Gastroesophageal sphincter (tissue), 4 donors: ENCODE measurements at places on chromosomes 13 and 19. TPM values are rescaled to one million over a fixed set of nuclear protein-coding genes. Genes with fewer than 3 reads are reported as not detected.

GRCh38 chr19:38712161-38712748 is 32.0 kb downstream of the CAPN12 start:
- no peak for ATAC-seq

DNA sequence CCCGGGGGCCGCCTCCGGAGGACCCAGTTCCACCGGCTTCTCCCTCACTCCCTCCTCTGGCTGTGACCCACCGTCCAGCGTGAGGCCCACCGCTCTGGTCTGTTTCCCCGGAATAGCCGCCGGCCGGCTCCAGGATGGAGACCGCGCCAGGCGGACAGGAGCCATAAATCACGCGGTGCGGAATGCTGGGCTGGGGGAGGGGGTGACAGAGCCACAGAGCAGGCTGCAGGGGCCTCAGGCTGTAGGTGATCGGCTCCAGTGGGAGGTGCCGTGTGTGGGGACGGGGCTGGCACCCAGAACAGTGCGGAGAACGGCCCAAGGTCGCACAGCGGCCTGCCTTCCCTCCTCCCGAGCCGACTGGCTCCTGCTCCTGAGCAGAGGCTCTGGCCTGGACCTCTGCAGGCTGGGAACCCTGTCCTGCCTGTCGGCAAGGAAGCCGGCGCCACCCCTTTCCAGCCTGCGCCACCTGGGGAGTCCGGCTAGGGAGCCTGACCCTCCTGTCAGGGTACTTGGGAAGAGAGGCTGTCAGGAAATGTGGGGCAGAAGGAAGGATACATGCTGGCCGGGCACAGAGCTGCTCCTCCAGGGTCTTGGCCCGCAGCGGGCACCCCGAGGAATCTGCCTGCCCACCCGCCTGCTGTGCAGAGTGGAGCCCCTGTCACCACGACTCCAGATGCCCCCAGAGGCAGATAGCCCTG is 8.3 kb downstream of the PIAS4 start:
- ATAC-seq: peak; percentile 58

The PSG6 gene
- not detected for total RNA-seq

The POU2F2 gene
- 1.5 TPM for total RNA-seq

The ZNF726 gene
- not detected for total RNA-seq

The STX10 gene
- total RNA-seq: 69.0 TPM

The CAMSAP3 gene
- total RNA-seq: 2.1 TPM

DNA sequence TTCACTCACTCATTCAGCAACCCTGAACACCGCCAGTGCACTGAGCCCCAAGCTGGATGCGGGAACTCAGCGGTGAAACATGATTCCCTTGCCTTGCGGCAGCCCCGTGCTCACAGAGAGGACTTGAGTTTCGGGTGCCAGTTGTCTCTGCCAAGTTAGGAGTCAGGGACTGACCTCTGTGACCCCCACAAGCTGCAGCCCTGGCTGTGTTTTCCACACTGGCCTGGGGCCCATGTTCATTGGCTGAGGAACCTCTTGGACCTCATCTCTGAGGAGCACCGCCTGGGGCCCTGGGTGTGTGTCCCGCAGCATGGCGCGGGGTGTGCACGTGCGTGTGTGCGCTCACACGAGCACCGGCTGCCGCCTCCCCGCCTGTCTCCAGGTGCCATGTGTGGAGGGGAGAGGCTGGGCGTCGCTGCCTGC is 31.0 kb downstream of the CAPN12 start:
- peak; percentile 60 for ATAC-seq

The ANGPTL4 gene
- total RNA-seq: 4.4 TPM

The FBN3 gene
- 0.02 TPM for total RNA-seq

DNA sequence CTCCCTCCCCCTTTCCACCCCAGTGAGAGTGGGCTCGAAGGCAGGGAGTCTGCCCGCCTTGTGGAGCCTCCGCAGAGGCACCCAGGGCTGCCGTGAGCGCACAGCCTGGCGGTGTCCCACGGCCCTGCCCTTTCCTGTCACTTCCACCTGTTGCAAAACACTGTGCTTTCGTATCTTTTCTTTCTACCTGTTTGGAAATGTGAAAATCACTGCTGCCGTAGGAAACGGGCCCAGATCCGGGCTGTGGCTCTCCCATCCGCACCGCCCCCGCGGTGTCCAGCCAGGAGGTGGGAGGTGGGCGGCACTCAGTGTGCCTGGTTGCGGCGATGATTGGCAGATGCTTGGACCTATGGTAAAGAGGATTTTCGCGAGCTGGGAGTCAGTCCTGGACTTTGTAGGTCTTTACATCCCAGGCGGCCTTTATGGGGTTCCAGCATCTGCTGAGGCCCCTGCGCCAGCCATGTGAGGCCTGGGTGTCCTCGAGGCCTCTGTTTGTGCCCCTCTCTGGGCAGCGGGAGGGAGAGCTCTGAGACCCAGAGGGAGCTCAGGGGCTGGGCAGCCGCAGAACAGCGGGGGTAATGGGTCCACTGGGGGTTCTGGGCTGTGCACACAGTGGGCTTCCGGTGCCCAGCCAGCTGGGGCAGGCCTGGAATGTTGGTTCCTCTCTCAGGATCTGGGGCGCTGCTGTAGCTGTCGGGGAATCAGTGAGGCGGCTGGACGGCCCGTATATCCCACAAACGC is 6.1 kb downstream of the STK11 start:
- ATAC-seq: no peak

The CXCL17 gene
- 6.5 TPM for total RNA-seq

The THAP8 gene
- 12.8 TPM for total RNA-seq

- ATAC-seq: no peak
Observed at GRCh38 chr13:30840515-30840914, 65.6 kb upstream of the MEDAG start.

GRCh38 chr19:4405977-4406376 is 3.5 kb downstream of the CHAF1A start:
- ATAC-seq: no peak

GRCh38 chr19:15622991-15623390 is 8.0 kb downstream of the CYP4F8 start:
- no peak for ATAC-seq

The DLL3 gene
- total RNA-seq: not detected

DNA sequence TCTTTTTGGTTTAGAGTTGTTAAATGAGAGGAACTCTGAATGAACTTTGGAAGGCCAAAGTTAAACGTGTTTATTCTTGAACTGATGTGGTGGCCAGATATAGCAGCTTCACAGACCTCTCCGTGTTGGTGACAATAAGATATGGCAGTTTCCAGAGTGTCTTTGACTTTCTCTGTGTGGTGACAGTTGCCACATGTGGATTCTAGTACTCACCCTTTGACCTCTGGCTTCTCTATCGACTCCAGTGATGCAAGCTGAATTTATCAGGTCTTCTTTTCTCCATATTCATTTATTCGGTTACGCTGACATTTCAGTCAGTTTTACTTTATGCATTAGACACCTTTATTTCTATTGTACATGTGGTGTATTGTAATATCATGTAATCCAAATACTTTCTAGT is 1469.5 kb downstream of the SLITRK1 start:
- no peak for ATAC-seq

DNA sequence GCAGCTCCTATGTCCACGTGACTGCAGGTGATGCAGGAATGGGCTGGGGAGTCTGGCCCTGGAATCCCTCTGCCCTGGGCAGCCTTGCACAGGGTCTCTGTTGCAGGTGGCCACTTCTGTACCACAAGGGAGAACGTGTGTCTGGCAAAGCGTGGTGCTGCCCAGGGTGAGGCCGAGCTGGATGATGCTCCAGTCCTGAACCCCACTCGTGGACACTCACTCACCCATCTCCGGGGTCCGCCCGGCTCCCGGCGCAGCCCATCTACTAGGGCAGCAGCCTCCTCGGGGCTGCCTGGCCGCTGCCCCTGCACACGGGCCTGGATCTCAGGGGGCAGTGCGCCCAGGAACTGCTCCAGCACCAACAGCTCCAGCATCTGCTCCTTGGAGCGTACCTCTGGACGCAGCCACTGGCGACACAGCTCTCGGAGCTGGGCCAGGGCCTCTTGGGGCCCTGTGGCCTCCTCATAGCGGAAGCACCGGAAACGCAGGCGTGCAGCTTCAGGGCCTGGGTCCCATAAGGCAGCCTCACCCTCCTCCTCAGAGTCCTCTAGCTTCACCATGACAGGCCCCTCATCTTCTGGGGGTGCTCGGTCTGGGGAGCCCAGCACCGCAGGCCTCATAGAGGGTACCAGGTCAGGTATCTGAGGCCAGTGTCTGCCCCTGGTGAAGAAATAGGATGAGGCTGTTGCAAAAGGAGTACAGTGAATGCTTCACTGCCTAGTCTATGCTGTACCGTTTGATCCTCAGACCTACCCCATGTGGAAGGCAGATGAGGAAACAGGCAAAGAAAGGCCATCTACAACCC is 2.2 kb downstream of the MZF1 start:
- no peak for ATAC-seq

DNA sequence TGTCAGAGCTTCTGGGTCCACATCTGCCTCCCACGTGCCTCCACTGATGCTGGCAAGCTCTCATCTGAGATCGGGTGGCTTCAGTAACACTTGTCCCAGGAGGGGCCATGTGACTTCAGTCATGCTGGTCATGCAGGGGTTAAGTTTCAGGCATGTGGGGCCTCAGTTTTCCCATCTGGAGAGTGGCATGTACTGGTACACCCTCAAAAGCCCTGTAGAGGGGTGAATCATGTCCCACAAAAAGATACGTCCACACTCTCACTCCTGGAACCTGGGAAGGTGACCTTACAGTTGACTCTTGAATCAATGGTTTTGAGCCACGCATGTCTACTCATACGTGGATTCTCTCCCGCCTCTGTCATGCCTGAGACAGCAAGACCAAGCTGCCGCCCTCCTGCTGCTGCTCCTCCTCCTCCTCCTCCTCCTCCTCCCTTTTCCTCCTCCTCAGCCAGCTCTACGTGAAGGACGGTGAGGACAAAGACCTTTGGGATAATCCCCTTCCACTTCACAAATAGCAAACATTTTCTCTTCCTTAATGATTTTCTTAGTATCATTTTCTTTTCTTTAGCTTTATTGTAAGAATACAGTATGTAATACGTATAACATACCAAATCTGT is 53.7 kb downstream of the COMP start:
- ATAC-seq: no peak

DNA sequence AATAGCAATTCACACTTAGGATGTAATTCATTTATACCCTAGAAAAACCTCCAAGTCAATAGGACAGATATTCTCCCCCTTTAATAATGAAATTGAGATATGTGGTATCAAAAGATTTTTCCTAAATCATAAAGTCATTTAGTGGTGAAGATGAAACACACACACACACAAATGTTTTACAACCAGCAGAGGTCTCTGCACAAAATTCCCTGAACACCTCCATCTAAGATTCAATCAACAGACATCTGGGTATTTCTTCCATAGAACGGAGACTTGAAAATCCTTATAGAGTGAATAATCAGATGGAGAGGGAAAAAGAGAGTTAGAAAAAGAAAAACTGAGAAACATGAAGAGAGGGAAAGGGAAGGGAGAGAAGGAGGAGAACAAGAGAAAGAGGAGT is 52.8 kb downstream of the MYCBP2 start:
- no peak for ATAC-seq

- ATAC-seq: no peak
Observed at GRCh38 chr13:46332772-46333171, 54.3 kb downstream of the RUBCNL start.

- no peak for ATAC-seq
Observed at GRCh38 chr13:82751206-82751605, 1131.1 kb downstream of the SLITRK1 start.

DNA sequence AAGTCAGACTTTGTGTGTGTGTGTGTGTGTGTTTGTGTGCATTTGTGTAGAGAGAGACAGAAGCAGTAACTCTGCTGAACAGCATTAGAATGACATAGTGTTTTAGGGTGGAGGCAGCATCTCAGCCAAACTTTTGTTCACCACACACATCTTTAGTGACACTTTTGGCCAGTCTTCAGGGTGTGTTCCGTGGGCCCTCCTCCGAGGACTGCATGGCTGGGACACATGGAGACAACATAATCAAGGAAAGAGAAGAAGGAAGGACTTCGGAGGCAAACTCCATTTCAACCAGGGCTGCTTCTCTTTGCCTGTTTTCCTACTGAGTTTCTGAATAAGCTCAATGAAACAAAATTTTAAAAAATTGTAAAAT is 205.1 kb downstream of the LHFPL6 start:
- ATAC-seq: peak; percentile 72

DNA sequence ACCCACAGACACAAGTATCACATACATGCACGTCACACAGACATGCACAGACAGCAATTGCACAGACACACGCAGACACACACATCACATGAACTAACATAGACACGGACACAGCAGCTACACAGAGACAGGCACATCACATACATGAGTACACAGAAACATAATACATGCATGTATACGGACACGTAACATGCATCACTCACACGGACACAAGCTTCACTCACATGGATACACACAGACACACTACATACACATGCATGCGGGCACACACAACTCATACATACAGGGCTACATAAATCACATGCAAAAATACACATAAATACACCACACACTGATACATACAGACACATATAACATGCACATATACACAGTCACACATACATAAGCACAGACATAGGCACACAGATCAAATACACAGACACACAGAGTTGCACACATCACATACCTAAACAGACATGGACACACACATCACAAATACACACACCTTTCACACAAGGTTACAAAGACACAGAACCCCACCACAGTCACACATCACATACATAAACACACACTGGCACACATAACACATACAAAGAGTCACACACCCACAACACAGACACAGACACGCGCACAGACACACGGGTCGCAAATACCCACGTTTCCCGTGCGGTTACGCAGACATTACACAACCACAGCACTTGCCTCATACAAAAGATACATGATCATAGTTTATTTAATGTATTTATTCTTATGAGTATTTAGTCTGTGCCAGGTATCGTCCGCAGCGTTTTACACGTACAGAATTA is 1.1 kb upstream of the LMTK3 start:
- ATAC-seq: no peak

DNA sequence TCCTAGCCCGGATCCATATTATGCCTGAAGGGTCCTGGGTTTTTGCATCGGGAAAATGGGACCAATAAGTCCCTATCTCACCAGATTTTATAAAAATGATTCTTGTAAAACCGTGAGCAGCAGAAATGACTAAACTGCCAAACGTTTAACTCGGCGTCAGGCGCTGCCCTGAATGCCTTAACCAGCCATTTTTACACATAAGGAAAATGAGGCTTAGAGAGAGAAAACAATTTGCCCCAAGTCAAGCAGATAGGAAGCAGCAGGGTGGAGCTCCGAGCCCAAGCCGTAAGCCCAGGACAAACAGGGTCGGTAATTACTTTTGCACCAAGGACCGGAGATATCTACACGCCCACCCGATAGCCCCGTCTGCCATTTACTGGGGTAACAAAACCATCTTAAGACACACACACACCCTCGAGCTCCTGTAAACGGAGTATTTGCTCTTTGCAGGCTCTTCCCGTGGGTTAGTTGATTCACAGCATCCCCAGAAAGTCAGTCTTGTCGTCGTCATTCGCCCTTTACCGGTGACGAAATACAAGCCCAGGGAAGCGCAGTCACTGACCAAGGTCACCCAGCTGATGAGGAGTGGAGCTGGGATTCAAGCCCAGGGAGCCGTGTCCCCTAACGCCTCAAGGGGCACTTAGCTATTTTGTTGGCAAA is 16.0 kb upstream of the MRI1 start:
- ATAC-seq: no peak

The ADGRE1 gene
- total RNA-seq: not detected
